ENCODE measurements at places on chromosomes 3 and 15.

GRCh38 chr3:171809861-171810628 lies at the start of gene PLD1:
Gene PLD1, minus strand, starts transcription at chr3:171810483. Its CDS starts 72,432 bp downstream, at chr3:171738051.
- H3K27me3 ChIP-seq = no peaks in the 10 kb centered on the region
- H3K27ac ChIP-seq = peak within 1 kb of the TSS; percentile 92
- H3K36me3 ChIP-seq = no peaks in the 10 kb centered on the region
- H3K4me1 ChIP-seq = peaks cover 67% of the 10 kb centered on the region
- H3K4me3 ChIP-seq = peak within 1 kb of the TSS; percentile 76

- no peak for DNase-seq
- H3K27ac ChIP-seq = no peak overlapping the region
- no peak overlapping the region for H3K4me3 ChIP-seq
- peaks cover 36% of the 10 kb centered on the region for H3K4me1 ChIP-seq
- no peaks in the 10 kb centered on the region for H3K27me3 ChIP-seq
- H3K36me3 ChIP-seq = peaks cover 4% of the 10 kb centered on the region
Observed at GRCh38 chr3:37179144-37179967, 5.0 kb upstream of the LRRFIP2 start.

DNA sequence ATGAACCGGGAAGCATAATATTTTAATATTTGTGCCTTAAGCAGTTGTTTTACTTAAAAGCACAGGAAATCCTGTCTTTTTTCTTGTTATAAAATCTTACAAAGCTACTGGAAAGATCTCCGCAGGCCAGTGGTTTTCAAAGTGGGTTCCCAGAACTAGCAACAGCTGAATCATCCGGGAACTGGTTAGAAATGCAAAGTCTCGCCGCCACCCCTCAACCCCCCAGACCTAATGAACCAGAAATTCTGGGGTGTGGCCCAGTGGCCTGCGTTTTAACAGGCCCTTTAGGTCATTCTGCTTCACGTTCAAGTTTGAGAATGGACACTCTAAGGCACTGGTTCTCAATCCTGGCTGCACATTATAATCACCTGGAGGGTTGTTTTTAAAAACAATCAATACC lies 74.7 kb downstream of the PDZRN3 start:
- H3K27me3 ChIP-seq = no peaks in the 10 kb centered on the region
- H3K4me1 ChIP-seq = peaks cover 34% of the 10 kb centered on the region
- DNase-seq = no peak
- H3K36me3 ChIP-seq = peaks cover 7% of the 10 kb centered on the region

- no peaks in the 10 kb centered on the region for H3K27me3 ChIP-seq
- no peak overlapping the region for H3K4me3 ChIP-seq
- peaks cover 17% of the 10 kb centered on the region for H3K36me3 ChIP-seq
- no peak overlapping the region for H3K27ac ChIP-seq
Observed at GRCh38 chr15:89301304-89302089, 33.1 kb downstream of the POLG start.

GRCh38 chr15:95584088-95584487 lies 746.4 kb upstream of the NR2F2 start:
- no peaks in the 10 kb centered on the region for H3K36me3 ChIP-seq
- H3K4me3 ChIP-seq = no peak overlapping the region
- H3K27me3 ChIP-seq = no peaks in the 10 kb centered on the region
- H3K27ac ChIP-seq = no peak overlapping the region
